ENCODE measurements at places on chromosomes 13 and 19.

GRCh38 chr13:38366954-38367645 lies 17.4 kb downstream of the UFM1 start:
- no peak for DNase-seq

DNA sequence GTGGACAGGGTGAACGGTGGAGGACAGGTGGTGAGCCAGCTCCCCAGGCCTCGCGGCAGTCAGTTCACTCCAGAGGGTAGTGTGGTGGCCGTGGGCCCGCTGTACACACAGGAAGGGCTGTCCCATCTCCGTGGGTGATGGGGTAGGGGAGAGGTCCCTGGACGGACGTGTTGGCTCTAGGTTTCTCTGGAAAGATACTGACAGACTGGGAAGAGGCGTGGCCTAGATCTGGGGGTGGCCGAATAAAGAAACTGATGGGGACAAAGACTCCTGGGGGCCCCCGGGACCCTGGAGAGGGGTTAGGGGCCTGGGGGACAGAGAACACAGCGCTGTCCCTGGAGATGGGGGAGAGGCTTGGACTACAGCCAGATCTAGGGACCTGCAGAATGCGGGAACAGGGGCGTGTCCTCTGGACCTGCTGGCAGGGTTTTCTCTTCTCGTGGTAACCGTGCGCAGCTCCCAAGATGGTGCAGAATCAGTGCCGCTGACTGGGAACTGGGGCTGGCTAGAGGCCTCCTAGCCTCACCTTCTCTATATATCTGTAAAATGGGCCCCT lies 4.0 kb upstream of the PRAM1 start:
- no peak for DNase-seq

DNA sequence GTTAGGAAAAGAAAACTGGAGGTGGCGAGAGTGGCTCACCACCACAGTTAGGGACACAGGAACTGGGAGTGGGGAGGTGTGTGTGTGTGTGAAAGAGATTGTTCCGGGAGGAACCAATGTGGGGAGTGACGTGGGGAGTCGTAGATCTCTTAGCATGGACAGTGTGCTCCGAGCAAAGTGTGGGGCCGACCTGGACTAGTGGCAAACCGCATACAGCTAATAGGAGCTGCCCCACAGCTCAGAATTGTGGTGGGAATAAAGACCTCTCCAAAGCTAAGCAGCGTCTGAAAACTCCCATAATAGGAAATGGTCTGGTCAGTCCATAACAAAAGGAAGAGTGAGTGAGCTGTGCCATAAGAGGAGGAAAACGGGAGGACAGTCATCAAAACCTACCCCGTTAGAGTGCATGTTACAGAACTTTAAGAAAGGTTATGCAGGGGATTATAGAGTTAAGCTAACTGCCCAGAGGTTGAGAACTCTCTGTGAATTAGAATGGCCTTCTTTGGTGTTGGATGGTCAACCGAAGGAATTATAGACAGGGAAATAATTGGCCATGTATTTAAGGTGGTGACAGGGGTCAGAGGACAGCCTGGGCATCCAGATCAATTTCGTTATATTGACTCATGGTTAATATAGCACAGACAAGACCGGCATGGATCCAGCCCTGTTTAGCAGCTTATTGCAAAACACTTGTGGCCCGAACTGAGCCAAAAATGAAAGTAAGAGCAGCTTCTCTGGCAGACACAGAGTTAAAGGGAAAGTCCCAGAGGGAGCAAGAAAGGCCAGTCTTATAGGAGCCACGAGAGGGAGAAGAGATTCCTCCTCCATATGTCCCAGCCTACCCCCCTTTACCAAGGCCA lies 8.9 kb upstream of the SLC15A1 start:
- no peak for DNase-seq

DNA sequence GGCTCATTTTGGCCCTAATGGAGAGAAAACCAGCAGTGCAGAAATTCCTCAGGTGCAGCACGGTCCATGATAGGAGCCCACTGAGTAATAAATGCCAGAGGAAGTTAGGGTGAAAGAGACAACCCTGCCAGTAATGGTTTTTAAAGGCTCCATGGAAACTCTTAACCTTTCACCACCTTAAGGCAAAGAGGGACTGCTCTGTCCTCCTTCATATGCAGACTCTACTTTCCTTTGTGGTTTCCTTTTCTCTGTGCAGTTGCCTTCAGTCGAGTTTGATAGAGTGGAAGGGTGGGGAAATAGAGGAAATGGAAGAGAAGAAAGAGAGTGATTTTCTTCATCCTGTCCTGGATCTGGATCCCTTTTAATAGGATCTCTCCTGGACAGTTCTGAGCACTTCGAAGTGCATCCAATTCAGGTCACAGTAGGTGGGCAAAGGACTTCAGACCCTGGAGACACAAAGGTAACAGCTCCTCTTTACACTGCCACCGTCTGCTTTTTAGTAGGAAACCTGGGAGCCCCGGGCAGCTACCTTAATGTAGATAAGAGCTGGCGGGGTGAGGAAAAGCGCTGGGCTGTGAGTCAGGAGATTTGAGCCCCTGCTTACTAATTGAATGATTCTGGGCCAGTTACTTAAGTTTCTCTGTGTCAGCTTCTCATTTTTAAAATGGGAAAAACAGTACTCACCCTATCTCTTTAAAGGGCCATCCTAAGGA lies 294.8 kb downstream of the KCNRG start:
- DNase-seq: no peak

DNA sequence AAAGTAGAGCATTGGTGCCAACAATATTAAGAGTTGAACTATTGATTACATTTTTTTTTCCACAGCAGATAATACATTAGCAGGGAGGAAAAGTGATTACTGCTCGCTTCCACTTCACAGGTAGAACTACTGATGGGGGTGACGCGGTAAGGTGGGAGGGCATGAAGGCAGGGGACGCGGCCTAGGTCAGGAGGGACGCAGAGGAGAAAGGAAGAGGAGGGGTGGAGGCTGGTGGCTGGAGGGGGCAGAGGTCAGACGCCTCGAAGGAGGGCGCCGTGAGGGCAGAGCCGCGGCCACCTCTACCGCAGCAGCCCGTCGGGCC lies 287 bp upstream of the B3GLCT start:
- no peak for DNase-seq

GRCh38 chr13:114035583-114036531 lies 62.0 kb upstream of the C13orf46 start:
- DNase-seq: no peak

GRCh38 chr13:44802491-44802890 lies 186.8 kb downstream of the NUFIP1 start:
- DNase-seq: no peak

DNA sequence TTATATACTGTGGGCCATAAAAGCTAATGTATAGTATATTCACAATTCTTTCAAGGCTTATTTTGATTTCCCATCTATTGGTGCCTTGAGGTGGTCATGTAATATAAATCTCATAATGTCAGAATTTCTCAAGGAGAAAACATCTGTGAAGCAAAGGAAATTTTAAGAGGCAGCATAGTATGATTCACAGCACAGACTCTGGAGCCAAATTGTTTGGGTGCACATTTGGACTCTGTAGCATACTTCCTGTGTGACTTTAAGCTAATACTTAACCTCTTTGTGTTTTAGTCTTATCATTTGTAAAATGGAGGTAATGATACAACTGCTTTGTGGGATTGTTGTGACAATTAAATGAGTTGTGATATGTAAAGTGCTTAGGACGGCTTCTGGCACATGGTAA lies 67.6 kb downstream of the PIBF1 start:
- no peak for DNase-seq

GRCh38 chr19:35119091-35119490 lies 3.5 kb downstream of the FXYD3 start:
- no peak for DNase-seq

GRCh38 chr19:34350161-34350561 lies 14.8 kb upstream of the GPI start:
- DNase-seq: no peak

DNA sequence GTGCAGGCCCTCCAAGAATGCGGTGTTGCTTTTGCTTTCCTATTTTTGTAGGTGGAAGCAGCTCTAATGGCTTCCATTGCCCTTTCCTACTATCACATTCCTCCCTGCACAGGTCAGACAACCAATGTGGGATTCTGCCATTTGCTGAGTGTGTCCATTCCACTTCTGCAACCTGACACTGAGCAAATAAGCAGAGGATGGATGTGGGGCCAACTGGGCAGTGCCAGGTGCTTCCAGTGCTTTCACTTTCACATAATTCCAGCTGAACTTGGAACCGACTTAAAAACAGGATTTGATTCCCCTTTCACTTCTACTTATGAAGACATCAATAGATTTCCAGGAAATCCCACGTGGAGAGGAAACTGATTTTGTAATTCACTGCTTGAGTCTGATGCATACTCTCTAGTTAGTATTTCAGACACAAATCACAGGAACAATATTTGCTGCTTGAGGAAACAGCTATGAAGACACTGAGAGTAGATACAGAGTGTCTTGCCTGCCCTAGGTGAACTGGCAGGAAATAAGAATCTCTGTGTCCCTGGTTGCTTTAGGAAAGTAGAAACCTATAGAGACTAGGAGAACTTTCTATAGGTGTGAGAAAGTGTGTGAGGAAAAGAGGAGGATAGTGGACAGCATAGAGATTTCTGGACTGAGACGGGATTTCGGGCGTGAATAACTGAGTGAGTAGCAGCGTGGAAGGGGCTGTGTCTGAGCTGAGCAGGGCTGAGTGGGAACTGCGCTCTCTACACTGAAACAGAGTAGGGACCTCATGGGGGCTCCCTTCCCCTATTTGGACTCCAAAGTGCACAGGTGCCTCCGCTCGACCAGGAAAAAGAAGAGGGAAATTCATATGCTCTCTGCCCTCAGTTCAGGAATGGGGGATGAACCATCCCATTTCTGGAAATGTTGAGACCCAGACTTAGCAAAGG lies 22.5 kb downstream of the LGALS16 start:
- no peak for DNase-seq

- DNase-seq: no peak
Measured at GRCh38 chr13:113935001-113935844, 38.7 kb downstream of the C13orf46 start.

GRCh38 chr19:38793671-38794070 lies 4.7 kb downstream of the LGALS7B start:
- no peak for DNase-seq

- DNase-seq: no peak
Measured at GRCh38 chr13:48178126-48178525, 54.9 kb upstream of the ITM2B start.

DNA sequence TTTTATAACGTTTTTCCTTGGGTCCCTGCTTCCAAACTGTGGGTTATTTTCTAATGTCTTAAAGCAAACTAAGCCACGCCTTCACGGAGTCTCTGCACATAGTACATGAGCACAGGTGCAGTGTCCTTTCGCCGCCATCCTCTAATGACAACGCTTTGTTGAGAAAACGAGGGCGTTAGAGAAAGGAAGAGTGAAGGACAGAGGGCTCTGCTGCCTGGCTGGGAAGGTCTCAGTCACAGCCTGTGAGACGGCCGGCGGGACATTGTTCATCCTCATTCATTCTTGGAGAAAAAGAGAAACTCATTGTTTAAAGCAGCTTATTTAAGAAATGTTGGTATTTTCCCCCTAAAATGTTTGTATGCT lies 9.5 kb downstream of the IL17D start:
- no peak for DNase-seq

- DNase-seq: no peak
Measured at GRCh38 chr19:34173193-34173956, 1.1 kb downstream of the LSM14A start.

DNA sequence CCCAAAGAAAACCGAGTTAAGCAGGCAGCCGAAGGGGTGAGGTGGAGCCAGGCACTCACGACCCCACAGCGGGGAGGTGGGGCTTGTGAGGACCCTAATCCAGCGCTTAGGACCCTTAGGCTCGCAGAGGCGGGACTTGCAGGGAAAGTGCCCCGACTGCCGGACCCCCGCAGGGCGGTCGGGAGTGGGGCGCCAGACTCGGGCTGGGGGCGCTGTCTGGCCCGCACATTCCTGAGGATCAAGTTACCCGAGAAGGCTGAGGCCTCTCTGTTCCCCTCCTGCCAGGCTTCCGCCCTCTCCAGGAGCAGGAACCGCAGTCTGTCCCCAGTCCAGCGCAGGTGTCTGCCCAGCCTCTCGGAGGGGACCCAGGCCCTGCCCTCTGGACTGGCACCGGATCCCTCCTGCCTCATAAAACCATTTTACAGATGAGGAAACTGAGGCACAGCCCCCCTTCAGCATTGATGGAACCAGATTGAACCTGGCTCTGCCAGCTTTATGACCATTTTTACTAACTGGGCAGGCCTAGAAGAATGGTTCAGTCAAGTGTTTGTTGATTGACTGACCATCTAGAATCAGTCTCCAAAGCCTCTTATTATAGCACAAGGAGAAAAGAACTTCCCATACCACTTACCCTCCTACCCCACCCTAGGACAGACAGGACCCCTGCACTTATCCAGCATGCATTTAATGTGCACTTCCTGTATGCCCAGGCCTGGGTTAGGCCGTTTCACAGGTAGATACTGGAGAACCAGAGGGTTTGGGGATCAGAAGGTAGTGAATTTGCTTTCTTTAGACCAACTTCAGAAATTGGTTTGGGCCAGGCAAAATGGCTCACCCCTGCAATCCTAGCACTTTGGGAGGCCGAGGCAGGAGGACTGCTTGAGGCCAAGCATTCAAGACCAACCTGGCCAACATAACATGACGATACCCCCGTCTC lies 6.7 kb upstream of the JUND start:
- DNase-seq: no peak

GRCh38 chr19:41302624-41303351 lies 7.2 kb upstream of the CCDC97 start:
- DNase-seq: no peak

- no peak for DNase-seq
Measured at GRCh38 chr13:47903836-47904235, 97.2 kb downstream of the SUCLA2 start.

GRCh38 chr13:43934273-43934672 lies 54.6 kb downstream of the LACC1 start:
- DNase-seq: no peak

GRCh38 chr13:110525328-110526319 lies 35.9 kb downstream of the RAB20 start:
- DNase-seq: peak; percentile 80

GRCh38 chr19:18251587-18252369 lies 22.5 kb downstream of the IQCN start:
- peak; percentile 45 for DNase-seq

- no peak for DNase-seq
Measured at GRCh38 chr13:40247845-40248244, 418.6 kb downstream of the FOXO1 start.

All from NCI-H1417 treated with DMSO at 0.1 percent for 48 hours (cell line).